ENCODE measurements at places on chromosomes 2 and 18.

- no peak for DNase-seq
Measured at GRCh38 chr18:33761363-33761762, 183.3 kb downstream of the ASXL3 start.

GRCh38 chr2:42954227-42954962, 162.0 kb upstream of the HAAO start:
- peak; percentile 63 for DNase-seq

GRCh38 chr2:39124746-39125057, 3.9 kb upstream of the SOS1 start:
- no peak for DNase-seq

DNA sequence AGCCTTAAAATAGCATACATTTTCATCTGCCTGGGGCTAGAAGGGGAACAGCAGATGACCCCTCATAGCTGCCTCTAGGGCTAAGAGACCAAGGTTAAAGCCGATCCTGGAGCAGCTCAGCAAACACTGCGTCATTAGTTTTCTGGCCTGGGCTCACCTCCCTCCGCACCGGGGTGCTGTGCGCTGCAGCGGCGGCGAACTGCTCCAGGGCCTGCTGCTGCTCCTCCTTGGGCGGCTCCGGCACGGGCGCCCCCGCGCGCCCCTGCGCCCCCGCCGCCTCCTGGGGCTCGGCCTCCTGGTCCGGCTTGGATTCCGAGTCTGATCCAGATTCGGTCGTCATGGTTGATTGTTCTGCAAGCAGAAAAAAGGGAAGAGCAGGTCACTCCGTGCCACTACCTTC, 55.0 kb downstream of the EPB41L3 start:
- DNase-seq, result no peak

GRCh38 chr2:234078129-234078528, 27.6 kb downstream of the SPP2 start:
- no peak for DNase-seq

DNA sequence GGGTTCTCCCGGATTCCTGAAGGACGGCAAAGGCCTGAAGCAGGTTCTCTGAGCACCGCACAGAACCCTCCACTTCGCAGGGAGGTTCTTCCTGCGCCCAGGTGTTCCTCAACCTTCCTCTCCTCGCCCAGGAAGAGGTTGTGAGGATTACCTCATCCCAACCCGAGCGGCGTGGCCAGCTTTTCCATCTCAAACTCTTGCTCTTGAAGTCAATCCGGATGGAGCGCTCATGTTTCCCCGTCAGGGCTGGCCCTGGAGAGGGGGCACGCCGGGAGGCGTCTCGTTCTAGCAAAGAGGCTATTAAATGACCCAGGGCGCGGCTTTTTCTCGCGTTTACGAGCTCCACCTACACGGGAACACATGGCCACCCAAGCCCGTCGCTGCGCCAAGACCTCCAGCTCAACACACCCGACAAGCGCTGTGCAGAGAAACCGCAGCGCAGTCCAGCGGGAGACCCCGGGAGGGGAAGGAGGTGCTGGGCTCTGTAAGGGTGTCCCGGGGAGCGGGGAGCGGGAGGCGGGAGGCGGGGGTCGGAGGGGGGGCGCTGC, 540 bp upstream of the RAB10 start:
- peak; percentile 67 for DNase-seq

- no peak for DNase-seq
Measured at GRCh38 chr2:232282508-232283055, 96.0 kb upstream of the ALPP start.

- no peak for DNase-seq
Measured at GRCh38 chr2:218722419-218722818, 11.8 kb downstream of the TTLL4 start.

- DNase-seq, result no peak
Measured at GRCh38 chr2:134459706-134460406, 206.0 kb downstream of the MGAT5 start.

DNA sequence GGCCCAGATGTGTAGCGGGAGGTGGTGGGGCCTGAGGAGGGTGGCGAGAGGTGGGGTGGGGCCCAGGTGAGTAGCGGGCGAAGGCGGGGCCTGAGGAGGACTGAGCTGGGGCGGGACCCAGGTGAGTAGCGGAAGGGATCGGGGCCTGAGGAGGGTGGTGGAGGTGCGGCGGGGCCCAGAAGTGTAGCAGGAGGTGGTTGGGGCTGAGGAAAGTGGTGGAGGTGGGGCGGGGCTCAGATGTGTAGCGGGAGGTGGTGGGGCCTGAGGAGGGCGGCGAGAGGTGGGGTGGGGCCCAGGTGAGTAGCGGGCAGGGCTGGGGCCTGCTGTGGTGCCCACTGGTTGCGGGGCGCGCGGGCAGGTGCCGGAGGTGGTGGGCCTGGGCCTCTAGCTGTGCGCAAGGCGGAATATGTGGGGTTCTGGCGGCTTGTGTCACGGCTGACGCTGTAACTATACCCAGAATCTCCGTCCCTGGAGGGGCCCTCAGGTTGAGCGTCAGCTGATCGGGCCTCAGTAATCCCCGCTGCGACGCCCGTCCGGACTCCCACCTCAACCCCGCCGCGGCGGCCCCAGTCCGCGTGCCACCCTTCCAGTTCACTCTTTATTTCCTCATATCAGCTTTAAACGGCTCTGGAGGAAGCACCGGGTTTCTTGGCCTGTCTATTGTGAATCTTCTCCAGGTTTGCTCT, 866 bp upstream of the SF3B6 start:
- no peak for DNase-seq

GRCh38 chr2:237053066-237053465, 32.6 kb upstream of the COPS8 start:
- DNase-seq, result no peak

GRCh38 chr2:13877571-13877970, 754.9 kb upstream of the LRATD1 start:
- no peak for DNase-seq

DNA sequence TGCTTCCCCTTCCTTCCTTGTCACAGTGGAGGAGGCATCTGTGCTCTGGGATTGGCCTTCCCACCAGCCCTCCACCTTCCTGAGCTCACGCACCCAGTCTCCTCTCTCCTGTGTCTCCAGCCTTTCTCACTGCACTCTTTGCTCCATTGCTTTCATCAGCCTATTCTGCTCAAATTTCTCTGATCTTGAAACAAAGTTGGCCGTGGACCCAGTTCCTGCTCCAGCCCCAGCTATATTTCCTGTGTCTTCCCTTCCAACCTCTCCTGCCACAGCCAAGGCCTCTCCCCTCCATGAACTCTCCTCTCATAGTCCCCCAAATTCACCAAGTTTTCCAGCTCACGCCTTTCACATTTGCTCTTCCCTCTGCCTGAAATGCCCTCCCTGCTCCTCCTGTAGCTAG, 226.6 kb upstream of the AGAP1 start:
- DNase-seq, result no peak

- DNase-seq, result no peak
Measured at GRCh38 chr2:45178854-45179253, 169.6 kb upstream of the SIX2 start.

GRCh38 chr2:122191331-122191730, 435.9 kb downstream of the TSN start:
- DNase-seq, result no peak

- DNase-seq, result no peak
Measured at GRCh38 chr2:26976237-26976636, 5.8 kb downstream of the MAPRE3 start.
